ENCODE measurements at places on chromosomes 1 and 21.

- DNase-seq: no peak
Measured at GRCh38 chr1:163834778-163835177, 513.0 kb downstream of the NUF2 start.

GRCh38 chr1:159421821-159422220, 10.2 kb upstream of the OR10J4 start:
- DNase-seq: no peak

- no peak for DNase-seq
Measured at GRCh38 chr1:101506541-101507164, 269.8 kb downstream of the S1PR1 start.

DNA sequence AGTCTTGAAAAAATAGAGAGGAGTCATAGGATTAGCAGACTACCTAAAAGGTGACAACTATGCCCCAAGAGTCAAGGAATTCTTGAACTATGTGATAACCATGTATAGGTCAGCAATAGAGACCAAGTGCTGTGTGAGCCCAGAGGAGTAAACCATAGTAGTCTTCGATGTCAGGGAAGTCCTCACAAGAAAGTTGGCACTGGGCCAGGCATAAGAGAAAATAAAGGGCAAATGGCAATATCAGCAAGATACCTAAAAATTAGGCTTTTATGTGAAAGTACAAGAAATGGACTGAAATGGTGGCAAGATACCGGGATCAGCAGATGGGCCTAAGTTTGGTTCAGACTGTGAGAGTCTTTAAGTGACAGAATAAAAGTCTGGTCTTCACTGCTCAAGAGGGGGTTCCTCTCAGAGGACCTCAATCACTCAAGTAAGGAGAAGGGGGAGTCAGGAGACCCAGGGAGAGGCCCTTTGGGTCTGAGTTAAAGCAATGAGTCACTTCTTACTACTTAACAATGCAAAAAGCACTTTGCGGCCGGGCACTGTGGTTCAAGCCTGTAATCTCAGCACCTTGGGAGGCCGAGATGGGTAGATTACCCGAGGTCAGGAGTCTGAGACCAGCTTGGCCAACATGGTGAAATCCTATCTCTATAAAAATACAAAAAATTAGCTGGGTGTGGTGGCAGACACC, 95.0 kb downstream of the TEX35 start:
- no peak for DNase-seq

Data from activated effector memory CD4-positive, alpha-beta T cell treated with Interleukin-2 at 50 U/mL for 16 hours (primary cell).